ENCODE measurements at places on chromosomes 11 and 22.

GRCh38 chr11:114844896-114845295 lies 166.6 kb downstream of the NXPE2 start:
- DNase-seq, result no peak

DNA sequence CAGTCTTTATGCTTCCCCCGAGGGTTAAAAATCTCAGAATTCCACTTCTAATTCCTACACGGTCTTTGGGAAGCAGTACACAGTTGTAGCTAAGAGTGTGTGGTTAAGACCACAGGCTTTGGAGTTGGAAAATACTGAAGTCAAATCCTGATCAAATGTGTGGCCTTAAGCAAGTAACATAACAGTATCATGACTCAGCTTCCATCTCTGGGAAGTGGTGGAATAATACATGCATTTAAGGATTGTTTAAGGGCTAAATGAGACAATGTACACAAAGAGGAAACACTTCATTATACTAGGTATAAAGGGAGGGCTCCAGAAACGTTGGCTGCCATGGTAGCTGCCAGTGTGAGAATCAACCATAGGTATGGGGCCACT lies 71.5 kb downstream of the FAT3 start:
- no peak for DNase-seq

GRCh38 chr22:38873469-38874411 lies 1.7 kb upstream of the CBX6 start:
- peak; percentile 80 for DNase-seq

GRCh38 chr11:132493801-132494200 lies 1038.5 kb downstream of the OPCML start:
- no peak for DNase-seq

DNA sequence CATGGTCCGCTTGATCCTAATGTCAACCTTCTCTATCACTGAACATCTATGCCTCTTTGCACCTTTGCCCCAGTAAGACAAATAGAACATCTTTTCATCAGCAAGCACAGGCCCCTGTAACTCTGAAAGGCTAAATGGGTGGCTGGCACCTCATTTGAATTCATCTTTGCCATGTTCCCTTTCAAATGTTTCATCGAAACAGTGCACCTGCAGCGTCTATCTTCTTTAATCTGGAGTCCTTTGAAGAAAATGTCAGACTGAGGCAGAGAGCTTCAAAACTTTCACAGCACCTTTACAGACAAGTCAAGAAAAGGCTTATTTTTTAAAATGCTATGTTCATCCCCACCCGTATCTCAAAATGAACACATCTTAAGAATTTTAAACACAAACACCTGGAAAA lies 3.4 kb downstream of the MPPED2 start:
- no peak for DNase-seq

GRCh38 chr22:28706845-28707244 lies 27.2 kb upstream of the TTC28 start:
- DNase-seq, result no peak

DNA sequence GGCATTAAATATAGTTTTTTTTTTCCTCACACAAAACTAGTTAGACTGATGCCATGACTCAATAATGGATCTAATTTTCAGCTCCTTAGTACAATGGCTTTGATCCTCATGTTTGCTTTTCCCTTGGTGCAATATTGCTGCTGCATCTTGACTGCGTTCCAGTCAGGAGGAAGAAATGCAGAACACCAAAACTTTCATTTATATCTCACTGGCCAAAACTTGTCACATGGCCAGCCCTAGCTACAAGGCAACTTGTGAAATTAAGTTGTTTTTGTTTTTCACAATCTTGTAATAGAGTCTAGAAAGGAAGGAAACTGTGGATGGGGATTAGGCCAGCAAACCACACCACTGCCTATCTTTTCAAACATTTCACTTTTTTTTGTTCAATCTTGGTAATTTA lies 36.7 kb downstream of the SMC1B start:
- DNase-seq, result no peak

DNA sequence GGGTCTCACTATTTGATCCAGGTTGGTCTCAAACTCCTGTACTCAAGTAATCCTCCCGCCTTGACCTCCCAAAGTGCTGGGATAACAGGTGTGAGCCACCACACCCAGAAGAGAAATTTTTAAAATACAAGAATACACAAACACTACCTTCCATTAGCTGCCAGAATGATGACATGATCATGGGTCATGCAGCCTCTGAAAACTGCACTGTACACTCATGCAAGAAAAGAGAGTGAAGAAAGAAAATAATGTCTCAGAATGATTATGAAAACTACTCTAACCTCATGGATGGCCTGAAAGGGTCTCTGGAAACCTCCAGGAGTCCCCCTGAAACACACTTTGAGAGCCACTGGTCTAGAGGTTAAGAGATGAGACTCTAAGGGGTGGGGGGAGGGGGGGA lies 18.8 kb downstream of the VPS37C start:
- no peak for DNase-seq

Measured in activated T-cell treated with anti-CD3 and anti-CD28 coated beads, Interleukin-2, amount 50 U/mL, for 72 hours (primary cell).